Colonic mucosa (tissue), 4 donors: ENCODE measurements at places on chromosomes 7 and 10.

GRCh38 chr7:29126804-29127203 is 19.5 kb downstream of the CPVL start:
- DNase-seq, result no peak

DNA sequence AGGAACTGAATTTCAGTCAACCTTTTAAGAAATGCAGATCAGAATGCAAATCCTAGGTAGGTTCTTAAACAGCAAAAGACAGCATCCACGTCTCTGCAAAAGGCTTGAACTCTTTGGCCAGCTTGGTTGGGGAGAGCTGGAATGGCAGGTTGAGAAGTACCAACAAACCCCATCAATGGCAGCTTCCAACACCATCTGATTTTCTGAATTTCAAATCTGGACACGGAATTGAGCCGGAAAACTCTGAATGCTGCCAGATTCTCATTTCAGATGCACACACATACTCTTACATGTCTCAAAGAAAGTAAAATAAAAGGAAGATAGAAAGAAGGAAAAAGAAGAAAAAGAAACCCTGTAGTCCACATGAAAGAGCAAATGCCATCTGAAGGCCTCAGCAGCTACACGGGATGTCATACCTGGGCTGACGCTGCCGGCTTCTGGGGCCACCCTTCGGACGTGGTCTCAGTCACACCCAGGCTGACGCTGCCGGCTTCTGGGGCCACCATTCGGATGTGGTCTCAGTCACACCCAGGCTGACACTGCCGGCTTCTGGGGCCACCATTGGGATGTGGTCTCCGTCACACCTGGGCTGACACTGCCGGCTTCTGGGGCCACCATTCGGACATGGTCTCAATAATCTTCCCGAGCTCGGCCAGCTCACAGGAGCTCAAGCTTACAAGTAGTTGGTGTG is 165.3 kb downstream of the PTPRN2 start:
- no peak for DNase-seq

DNA sequence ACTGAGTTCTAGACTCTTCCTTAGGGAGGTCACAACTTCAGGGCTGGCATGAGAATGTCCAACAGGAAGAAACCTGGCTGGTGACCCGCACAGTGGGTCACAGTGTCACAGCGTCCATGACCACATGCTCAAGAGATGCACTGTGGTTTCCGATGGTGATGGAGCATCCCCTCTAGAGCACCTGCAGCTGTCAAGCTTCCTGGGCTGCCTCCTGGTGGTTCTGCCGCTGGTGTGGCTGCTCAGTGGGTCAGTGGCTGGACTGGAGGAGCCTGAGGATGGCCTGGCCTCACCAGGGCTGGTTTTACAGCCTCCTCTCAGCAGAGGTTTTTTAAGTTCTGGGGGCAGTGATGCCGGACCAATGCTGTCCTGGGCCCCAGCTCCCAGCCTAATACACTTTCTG is 149.3 kb downstream of the SH3PXD2A start:
- no peak for DNase-seq

DNA sequence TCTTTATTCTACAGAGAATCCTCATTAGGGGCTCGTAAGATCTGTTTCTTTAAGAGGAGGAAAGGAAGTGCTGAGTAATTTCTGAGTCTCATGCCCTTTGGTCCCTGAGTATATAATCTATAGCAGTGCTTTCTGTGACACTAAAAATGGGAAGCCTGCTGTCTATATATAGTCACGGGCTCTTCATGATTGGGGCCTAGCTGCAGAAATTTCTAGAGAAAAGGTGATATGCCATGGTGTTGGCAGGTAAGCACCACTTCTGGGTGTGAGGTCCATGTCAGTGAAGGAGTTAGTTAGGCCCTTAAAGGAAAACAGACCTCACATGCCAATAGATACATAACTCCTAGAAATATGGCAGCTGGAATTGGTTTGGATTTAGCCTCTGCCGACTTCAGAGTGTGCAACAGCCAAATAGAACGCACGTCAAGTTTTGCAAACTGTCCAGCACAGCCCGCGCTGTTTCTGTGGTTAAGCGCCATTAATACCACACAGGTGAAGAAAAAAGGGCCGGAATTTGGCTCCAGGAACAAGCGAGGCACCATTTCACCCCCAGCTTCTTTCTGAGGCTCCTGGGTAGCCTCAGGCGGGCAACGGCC is 123.2 kb downstream of the TACC2 start:
- DNase-seq, result peak; percentile 37

GRCh38 chr7:3882782-3883181 is 581.7 kb downstream of the SDK1 start:
- DNase-seq, result no peak

DNA sequence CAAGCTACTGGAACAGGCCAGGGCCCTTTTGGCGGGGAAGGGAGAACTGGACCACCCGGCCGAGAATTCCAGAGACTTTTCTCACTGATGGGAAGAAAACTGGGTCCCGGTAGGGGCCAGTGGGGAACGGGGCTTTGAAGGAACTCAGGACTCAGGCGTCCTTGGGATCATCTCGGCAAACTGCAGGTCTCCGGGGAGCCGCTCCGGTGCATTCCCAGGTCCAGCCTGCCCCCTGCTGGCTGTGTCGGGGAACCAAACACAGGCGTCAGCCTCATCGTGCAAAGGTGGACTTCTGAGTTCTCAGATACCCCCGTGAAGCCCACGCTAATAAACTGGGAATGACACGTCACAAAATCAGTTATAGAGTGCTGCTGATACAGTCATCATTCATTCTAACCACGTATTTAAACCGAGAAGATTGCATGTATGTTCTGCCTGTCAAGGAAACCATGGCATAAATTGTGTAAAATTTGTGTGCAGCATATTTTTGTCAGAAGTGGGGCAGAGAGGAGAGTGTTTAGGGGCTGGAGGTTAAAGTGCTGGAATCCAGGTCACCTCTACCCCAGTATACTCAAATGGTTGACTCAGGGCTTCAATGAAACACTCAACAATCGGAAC is 76.1 kb upstream of the CPXM2 start:
- DNase-seq, result peak; percentile 71

DNA sequence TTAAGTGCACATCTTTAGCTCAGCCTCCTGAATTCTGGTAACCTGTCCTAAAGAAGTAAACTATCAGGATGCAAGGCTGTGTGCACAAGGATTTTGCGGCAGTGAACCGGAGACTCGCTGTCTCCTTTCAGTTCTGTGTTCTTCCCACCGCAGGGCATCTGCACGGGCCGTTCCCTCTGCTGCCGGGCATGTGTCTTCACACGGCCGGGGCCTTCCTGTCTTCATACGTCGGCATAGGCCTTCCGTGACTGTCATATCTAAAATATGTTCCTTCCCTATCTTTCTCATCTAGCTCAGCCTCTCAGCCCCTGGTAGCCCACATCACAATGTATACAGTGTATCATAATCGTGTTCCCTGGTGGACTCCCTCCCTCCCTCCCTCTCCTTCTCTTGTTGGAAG is 16.4 kb downstream of the PALD1 start:
- DNase-seq, result no peak
